ENCODE measurements at places on chromosomes 2 and 18. TPM values are rescaled to one million over a fixed set of nuclear protein-coding genes. Genes with fewer than 3 reads are reported as not detected.

ICA1L gene
- total RNA-seq = 7.8 TPM

C2orf80 gene
- total RNA-seq = not detected

DNA sequence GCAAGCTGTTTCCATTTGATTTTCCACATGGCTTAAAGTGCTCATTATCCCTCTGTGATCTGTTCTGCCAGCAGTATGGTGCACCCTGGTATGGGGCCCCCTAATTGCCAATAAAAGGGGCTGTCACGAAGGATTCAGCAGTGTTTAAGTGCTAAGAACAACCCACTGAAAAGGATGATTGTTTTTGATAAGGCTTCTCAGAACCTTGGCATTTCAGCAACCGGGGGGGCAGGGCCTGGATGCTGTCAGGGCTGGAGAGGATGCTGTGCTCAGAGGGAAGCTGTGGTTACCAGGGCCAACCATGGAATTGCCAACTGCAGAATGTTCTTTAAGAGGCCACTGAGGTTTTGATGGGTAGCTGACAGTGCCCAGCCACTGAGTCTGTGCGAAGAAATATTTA lies 117.8 kb downstream of the CTIF start:
- no peaks in the 10 kb centered on the region for H3K4me1 ChIP-seq
- peaks cover 10% of the 10 kb centered on the region for H3K27me3 ChIP-seq
- H3K27ac ChIP-seq = no peak overlapping the region

INPP1 gene
- 9.2 TPM for total RNA-seq

DNA sequence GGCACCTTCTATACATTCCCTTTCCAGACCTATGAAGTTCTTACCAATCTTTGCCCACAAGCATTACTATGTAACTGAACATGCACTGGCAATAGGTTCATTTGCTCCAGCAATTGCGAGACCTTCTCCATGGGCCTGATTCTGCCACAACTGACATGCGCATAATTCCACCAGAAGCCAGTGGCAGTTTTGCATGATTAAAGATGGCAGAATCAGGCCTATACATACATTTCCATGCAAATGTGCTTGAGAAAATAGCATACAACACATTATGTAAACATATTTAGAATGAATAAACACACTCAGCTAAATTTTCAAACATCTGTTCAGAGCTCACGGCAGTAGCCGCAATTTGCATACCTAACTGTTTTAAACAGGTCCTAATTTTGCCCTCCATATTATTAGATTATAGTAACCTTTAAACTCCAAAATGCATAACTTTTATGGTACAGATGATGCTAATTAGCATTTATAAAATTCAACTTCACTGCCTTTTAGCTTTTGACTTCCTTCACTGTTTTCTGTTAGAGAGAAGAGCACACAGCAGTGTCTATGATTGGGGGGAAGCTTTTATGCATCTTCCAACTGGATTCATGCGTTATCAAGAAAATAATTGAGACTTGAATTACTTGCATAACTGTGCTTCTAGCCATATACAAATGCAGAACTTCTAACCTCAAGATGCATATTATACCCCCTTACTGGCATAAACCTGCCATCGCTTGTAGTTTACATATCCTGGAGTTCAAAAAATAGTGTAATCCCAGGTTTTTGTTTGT lies 155.3 kb upstream of the CDH19 start:
- H3K4me1 ChIP-seq = no peaks in the 10 kb centered on the region
- H3K27me3 ChIP-seq = no peaks in the 10 kb centered on the region
- DNase-seq = no peak
- no peak overlapping the region for H3K27ac ChIP-seq

GRCh38 chr2:171084128-171084527 lies 76.6 kb downstream of the TLK1 start:
- peak overlapping the region; percentile 65 for H3K4me3 ChIP-seq
- H3K36me3 ChIP-seq = peaks cover 24% of the 10 kb centered on the region
- peak overlapping the region; percentile 67 for H3K27ac ChIP-seq

DNA sequence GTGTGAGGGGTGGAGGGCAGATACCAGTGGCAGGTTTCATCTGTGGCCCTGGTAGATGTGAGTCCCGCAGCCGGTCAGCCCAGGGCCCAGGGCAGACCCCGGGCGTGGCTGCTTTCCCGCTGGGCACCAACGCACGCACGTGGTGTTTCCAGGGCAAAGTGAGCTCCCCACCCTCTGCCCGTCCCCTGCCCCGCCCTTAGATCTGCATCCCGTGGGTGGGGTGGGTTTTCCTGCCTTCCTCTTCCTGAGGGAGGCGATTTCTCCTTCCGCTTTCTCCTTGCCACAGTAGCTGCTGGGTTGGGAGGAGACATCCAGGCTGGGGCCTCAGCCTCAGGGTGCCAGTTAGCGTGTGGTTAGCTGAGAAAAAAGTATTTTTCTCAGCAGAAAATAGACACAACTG lies 49.6 kb downstream of the ODC1 start:
- no peak overlapping the region for H3K27ac ChIP-seq
- DNase-seq = no peak
- H3K4me3 ChIP-seq = no peak overlapping the region
- H3K27me3 ChIP-seq = no peaks in the 10 kb centered on the region
- peaks cover 20% of the 10 kb centered on the region for H3K4me1 ChIP-seq
- H3K36me3 ChIP-seq = peaks cover 27% of the 10 kb centered on the region

GRCh38 chr18:36041146-36041545 lies 26.2 kb downstream of the RPRD1A start:
- peaks cover 11% of the 10 kb centered on the region for H3K4me1 ChIP-seq
- no peak overlapping the region for H3K4me3 ChIP-seq
- no peaks in the 10 kb centered on the region for H3K27me3 ChIP-seq
- no peak for DNase-seq
- peaks cover 39% of the 10 kb centered on the region for H3K36me3 ChIP-seq

DNA sequence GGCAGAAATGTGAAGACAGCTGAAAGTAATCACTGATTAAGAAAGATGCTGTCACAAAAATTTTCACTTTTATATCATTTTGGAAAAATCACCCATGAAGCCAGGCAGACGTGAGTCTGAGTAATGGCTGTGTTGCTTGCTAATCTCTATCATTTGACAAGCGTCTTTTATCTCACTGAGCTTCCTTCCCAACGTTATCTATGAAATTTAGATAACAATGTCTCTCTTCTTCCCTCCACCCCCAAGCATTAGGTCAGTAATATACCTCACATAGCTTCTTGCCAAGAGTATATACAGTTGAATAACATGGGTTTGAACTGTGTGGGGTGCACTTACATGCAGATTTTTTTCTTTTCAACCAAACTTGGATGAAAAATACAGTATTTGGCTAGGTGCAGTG lies 388.6 kb upstream of the NRXN1 start:
- H3K36me3 ChIP-seq = no peaks in the 10 kb centered on the region
- H3K4me1 ChIP-seq = no peaks in the 10 kb centered on the region
- H3K27me3 ChIP-seq = no peaks in the 10 kb centered on the region
- no peak overlapping the region for H3K27ac ChIP-seq

GRCh38 chr18:56487801-56488200 lies 150.6 kb downstream of the TXNL1 start:
- no peaks in the 10 kb centered on the region for H3K4me1 ChIP-seq
- DNase-seq = no peak
- H3K4me3 ChIP-seq = no peak overlapping the region
- H3K27ac ChIP-seq = no peak overlapping the region
- peaks cover 1% of the 10 kb centered on the region for H3K27me3 ChIP-seq
- no peaks in the 10 kb centered on the region for H3K36me3 ChIP-seq

GRCh38 chr18:4510711-4511110 lies 55.6 kb upstream of the DLGAP1 start:
- DNase-seq = no peak
- H3K36me3 ChIP-seq = no peaks in the 10 kb centered on the region
- H3K27me3 ChIP-seq = no peaks in the 10 kb centered on the region
- H3K4me3 ChIP-seq = no peak overlapping the region
- no peak overlapping the region for H3K27ac ChIP-seq

GAD1 gene
- 13.3 TPM for total RNA-seq

DNA sequence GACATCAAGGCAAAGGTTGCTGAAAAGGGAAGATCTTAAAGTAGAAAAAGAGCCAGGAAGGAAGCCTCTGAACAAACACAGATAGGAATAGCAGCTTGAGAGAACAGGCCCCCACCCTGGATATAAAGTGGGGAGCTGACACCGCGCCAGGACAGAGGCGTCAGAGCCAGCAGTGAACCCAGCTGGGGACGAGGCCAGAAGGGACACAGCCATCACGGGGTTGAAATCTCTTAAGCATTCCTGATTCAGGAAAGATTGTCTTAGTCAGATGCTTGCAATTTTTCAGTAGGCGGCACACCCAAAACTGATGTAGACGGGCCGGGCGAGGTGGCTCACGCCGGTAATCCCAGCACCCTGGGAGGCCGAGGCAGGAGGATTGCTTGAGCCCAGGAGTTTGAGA lies 93.8 kb upstream of the PHLPP1 start:
- peaks cover 9% of the 10 kb centered on the region for H3K27me3 ChIP-seq
- no peak overlapping the region for H3K27ac ChIP-seq
- no peak for DNase-seq
- H3K4me1 ChIP-seq = no peaks in the 10 kb centered on the region

- no peak overlapping the region for H3K4me3 ChIP-seq
- H3K27me3 ChIP-seq = no peaks in the 10 kb centered on the region
- DNase-seq = no peak
- H3K36me3 ChIP-seq = peaks cover 2% of the 10 kb centered on the region
Observed at GRCh38 chr2:234399451-234400246, 97.2 kb downstream of the ARL4C start.

COQ10B gene
- 20.1 TPM for total RNA-seq

LBX2 gene
- 0.36 TPM for total RNA-seq

CFC1 gene
- not detected for total RNA-seq

DNA sequence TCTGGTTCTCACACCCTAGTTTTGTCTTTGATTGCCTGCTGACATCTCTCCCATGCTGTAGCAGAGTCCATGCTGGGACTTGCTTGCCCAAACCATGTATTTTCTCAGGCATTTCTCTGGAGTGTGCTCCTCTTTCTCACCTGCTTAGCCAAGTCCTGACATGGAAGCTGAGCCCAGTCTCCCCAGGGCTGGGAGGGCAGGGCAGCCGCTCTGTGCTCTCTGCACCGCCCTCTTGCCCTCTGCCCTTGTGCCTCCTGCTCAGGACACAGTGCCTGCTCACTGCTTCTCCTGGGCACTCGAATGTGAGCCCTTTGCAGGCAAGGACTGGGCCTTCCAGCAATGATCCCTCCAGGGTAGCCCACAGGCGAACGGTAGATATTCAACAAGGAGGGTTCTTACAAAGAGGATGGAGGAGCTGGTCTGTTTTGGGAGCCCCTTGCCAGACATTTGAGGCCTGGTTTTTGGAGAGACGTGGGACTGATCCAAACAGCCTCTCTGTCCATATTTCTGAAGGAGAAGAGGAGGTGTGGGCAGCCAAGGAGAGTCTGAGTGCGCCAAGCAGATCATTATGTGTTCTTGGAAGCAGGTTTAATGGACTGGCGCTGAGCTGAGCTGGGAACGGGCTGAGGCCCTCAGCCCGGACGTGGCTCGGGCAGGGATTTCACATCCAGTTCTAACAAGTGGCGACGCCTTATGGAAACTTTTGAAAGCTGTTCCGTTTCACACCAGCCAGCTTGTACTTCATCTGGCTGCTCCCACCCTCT lies 4.0 kb downstream of the SLC14A2 start:
- no peaks in the 10 kb centered on the region for H3K36me3 ChIP-seq
- no peak overlapping the region for H3K27ac ChIP-seq
- H3K27me3 ChIP-seq = peaks cover 19% of the 10 kb centered on the region
- no peak for DNase-seq
- no peaks in the 10 kb centered on the region for H3K4me1 ChIP-seq
- no peak overlapping the region for H3K4me3 ChIP-seq

NR4A2 gene
- 13.2 TPM for total RNA-seq

- DNase-seq = no peak
- H3K4me1 ChIP-seq = peaks cover 6% of the 10 kb centered on the region
- no peak overlapping the region for H3K27ac ChIP-seq
- no peaks in the 10 kb centered on the region for H3K36me3 ChIP-seq
- peaks cover 29% of the 10 kb centered on the region for H3K27me3 ChIP-seq
Observed at GRCh38 chr2:179277429-179278196, 13.0 kb upstream of the SESTD1 start.

MRO gene
- not detected for total RNA-seq

GRCh38 chr2:236718207-236718992 lies 148.8 kb downstream of the ACKR3 start:
- H3K27ac ChIP-seq = no peak overlapping the region
- no peak overlapping the region for H3K4me3 ChIP-seq
- H3K27me3 ChIP-seq = peaks cover 15% of the 10 kb centered on the region
- no peaks in the 10 kb centered on the region for H3K4me1 ChIP-seq

DNA sequence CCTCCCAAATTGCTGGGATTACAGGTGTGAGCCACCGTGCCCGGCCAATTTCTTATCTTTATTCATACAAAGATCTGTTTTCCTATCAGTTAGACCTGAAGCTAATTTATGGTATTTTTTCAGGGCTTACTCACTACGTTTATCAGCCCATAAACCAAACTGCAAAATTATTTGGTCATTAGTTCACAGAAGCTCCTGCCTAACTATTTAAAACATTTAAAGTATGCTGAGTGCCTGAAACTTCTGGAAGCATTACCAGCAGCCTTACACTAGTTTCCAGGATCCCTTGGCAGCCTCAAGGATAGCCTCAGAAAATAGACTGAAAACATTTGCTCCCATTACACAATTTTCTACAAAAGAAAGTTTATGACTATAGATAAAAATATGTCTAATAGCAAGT lies 68.8 kb downstream of the GALNT13 start:
- H3K4me3 ChIP-seq = no peak overlapping the region
- DNase-seq = no peak
- H3K36me3 ChIP-seq = no peaks in the 10 kb centered on the region
- no peak overlapping the region for H3K27ac ChIP-seq

DNA sequence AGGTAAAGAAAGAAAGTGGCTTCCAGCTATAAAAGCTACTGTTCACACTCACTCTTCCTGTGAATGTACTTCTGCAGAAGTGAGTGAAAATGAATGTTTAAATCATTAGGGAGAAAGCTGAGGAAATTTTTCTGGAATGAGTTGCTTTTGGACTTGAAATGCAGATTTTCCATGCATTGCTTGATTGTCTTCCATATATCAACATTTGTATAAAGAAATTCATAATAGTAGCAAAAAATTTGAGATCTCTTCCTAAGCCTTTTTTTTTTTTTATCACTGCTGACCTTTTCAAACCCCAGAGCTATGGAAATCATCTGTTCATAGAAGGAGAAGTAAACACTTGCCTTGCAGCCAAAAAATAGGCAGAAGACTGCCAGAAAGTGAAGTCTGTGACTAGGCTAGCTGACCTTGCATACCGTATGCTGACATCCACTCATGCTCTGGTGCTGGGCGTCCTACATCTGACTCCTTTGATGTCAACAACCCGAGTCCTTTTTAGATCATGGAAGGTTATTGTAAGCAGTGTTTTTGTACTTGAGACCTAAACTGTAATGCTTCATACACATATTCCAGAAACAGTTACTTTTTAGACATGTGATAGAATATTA lies 154.5 kb upstream of the RASGRP3 start:
- H3K4me3 ChIP-seq = peak overlapping the region; percentile 61
- peaks cover 22% of the 10 kb centered on the region for H3K4me1 ChIP-seq
- no peaks in the 10 kb centered on the region for H3K36me3 ChIP-seq
- H3K27ac ChIP-seq = peak overlapping the region; percentile 91
- H3K27me3 ChIP-seq = peaks cover 4% of the 10 kb centered on the region

- no peaks in the 10 kb centered on the region for H3K4me1 ChIP-seq
- peaks cover 2% of the 10 kb centered on the region for H3K27me3 ChIP-seq
- H3K27ac ChIP-seq = no peak overlapping the region
- DNase-seq = no peak
- H3K36me3 ChIP-seq = no peaks in the 10 kb centered on the region
Observed at GRCh38 chr2:71897836-71898235, 249.8 kb downstream of the CYP26B1 start.

- H3K4me3 ChIP-seq = no peak overlapping the region
- H3K27ac ChIP-seq = no peak overlapping the region
- no peaks in the 10 kb centered on the region for H3K4me1 ChIP-seq
- DNase-seq = no peak
Observed at GRCh38 chr18:77316008-77316407, 66.4 kb downstream of the GALR1 start.

DPY30 gene
- total RNA-seq = 74.4 TPM

GRCh38 chr2:115427436-115427835 lies 985.0 kb downstream of the DPP10 start:
- no peak for DNase-seq
- no peaks in the 10 kb centered on the region for H3K36me3 ChIP-seq
- no peak overlapping the region for H3K4me3 ChIP-seq
- H3K27ac ChIP-seq = no peak overlapping the region
